Activated naive CD4-positive, alpha-beta T cell treated with anti-CD3 and anti-CD28 coated beads, Interleukin-2, amount 50 U/mL, for 16 hours (primary cell): ENCODE measurements at places on chromosomes 12 and 14.
A peak's percentile ranks its signal among the peaks of the same experiment; 100 is the strongest.

GRCh38 chr12:118448341-118448740 lies 72.0 kb downstream of the SUDS3 start:
- DNase-seq = no peak

- DNase-seq = no peak
Measured at GRCh38 chr14:95538801-95539509, 4.1 kb downstream of the GLRX5 start.

DNA sequence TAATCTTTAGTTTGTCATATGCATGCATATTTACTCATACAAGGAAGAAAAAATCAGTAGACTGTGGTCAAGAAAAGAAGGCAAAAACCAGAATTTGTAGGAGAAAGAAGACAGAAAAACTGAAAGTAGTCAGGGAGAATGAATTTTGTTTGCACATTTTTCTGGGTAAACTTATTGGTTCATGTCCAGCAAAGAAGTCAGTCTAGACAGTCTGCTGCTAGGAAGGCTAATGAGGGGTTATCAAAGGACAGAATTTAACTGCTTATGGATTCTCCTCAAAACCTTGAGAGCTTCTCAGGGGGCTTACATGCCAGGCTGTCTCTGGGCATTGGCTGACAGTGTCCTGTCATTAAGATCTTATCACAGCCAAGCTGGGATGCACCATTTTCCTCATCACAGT lies 293.9 kb downstream of the RPAP3 start:
- DNase-seq = no peak

- DNase-seq = no peak
Measured at GRCh38 chr12:120574106-120574505, 7.1 kb downstream of the POP5 start.

GRCh38 chr12:27253347-27253746 lies 9.3 kb downstream of the STK38L start:
- no peak for DNase-seq

DNA sequence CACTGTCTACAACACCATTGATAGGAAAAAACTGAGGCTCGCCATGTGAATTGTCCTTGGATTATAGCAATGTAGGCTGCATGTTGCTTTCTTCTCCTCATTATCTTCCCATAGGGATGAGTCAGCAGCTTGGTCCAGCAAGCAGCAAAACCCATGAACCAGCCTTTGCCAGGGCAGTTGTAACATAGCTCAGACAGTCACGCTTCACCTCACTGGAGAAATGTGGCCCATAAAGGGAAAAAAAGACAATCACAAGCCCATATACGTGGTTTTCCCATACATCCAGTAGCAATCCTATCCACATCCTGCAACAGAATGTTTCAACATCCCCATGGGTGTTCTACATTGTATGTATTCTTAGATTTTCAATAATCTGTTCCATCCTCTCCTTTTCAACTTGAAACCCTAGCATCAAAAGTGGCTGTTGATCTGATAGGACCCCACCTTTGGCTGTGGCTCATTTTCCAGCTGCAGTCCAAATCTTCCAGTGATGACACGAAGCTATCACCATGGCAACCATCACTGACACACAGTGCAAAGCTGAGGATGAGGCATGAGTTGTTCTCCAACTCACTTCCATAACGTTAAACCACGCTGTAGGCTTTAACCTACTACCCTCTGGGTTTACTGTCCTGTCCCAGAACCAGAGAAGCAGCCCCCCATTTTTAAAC lies 34.0 kb downstream of the GRIN2B start:
- DNase-seq = no peak

- DNase-seq = no peak
Measured at GRCh38 chr12:7351177-7351576, 47.3 kb downstream of the ACSM4 start.

DNA sequence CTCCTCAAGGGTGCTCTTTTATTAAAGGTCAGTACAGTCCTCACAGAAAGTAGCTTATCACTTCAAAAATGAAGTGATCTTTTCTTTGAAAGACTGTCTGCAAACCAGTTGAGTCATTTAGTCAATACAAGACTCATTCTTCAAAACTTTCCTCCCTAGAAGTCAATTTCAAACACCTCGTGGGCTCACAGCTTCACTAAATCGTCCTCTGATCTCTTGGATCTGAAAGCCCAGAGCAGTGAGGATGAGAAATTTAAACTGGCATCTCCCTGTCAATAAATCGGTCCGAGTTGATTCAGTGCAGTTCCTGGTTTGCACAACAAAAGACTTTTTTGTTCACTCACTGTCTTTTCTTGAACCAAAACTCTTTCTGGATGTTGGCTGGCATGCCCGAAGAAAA lies 44.5 kb downstream of the NUAK1 start:
- no peak for DNase-seq

DNA sequence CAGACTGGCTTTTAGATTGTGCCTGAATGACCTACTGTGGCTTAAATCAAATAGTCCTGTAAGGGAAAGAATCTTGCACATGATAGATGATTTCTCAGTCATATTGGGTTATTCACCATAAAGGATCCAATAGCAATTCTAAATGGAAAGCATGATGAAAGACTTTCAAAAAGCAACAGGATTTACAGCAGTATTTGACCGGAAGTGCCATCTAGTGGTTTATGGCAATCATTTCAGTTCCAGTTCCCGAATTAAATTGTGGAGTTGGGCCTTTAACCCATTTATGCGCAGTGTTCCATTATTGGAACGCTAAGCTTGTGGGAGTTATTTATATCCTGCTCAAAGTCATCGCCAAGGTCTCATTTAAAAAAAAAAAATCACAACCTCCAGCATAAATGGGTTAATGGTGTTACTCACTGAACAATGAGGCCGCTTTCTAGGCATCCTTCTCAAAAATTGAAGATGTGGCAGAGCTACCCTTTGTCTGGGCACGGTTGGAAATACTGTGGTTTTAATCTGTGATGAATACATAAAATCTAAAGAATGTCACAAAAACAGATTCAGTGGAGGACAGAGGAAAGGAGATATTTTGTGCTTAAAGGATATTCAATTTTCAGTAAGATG lies 60.8 kb upstream of the REP15 start:
- no peak for DNase-seq

- no peak for DNase-seq
Measured at GRCh38 chr12:88633312-88633711, 53.0 kb upstream of the KITLG start.

DNA sequence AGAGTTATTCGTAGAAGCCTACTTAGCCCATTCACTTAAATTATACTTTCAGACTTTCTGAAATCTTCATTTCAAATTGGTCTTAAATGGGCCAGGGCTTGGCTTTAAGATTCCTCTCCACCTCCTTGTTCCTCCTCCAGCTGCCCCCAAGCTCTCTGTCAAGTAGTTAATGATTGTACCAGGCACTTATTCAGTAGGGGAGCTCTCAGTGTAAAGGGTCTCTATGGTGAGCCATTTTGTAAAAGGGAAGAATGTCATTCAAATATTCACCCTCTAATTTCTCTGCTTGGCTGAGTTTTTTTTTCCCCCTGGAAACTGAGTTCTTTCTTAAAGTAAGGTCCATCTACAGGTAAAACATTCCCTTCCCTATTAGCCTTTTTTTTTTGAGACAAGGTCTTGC lies 96.6 kb downstream of the SUDS3 start:
- no peak for DNase-seq

DNA sequence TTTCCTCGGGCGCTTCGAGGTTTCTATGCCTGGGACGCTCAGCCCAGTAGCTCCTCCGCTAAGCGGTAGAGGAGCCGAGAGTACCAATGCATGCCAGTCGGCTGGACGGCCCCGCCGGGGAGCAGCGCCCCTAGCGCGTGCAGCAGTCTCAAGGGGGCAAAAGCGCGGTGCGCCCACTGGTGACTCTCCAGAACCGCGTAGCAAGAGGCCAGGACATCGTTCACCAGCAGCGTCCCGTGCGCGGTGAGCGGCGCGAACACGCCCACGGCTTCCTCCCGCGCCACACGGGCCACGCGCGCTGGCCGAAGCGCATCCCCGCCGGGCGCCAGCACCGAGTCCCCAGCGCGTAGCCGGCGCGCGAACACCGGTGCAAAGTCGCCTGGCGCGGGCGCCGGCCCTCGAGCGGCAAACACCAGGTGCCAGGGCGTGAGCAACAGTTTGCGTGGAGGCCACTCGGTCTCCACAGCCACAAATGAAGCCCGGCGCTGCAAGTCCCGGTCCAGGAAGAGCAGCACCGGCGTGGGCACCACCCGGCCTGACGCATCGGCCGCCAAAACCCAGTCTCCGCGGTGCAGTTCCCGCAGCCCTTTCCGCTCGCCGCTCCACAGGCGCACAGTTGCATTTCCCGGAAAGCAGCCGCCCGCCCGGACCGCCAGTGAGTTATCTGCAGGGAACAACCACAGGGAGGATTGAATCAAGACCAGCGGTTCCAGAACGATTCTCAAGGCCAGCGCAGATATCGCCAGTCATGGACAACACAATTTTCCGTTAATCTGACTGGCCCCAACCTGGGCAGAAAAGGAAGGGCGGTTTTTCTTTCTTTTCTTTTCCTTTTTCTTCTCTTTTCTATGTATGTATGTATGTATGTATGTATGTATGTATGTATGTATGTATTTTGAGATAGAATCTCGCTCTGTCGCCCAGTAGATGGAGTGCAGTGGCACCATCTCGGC lies 4.5 kb downstream of the DHH start:
- DNase-seq = peak; percentile 39

GRCh38 chr14:85319101-85319500 lies 210.8 kb upstream of the FLRT2 start:
- no peak for DNase-seq

DNA sequence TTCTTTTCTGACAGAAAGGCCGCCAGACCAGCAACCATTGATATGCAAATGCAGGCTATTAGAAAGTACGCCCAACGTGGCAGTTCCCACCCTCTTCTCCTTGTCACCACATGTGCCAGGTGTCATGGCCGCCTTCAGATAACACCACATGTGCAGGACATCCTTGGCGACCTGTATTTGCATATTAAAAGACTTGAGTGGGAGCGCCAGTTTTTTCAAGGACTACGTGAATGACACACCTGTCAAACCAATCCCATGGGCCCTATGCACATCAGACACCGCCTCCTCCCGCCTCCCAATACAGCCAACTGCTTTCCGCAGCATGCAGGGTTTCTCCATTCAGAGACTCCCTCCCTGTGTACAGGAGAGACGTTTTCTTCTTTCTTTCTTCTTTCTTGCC lies 318.6 kb upstream of the FAR2 start:
- DNase-seq = no peak

GRCh38 chr12:124759841-124760503 lies 103.7 kb downstream of the SCARB1 start:
- no peak for DNase-seq

DNA sequence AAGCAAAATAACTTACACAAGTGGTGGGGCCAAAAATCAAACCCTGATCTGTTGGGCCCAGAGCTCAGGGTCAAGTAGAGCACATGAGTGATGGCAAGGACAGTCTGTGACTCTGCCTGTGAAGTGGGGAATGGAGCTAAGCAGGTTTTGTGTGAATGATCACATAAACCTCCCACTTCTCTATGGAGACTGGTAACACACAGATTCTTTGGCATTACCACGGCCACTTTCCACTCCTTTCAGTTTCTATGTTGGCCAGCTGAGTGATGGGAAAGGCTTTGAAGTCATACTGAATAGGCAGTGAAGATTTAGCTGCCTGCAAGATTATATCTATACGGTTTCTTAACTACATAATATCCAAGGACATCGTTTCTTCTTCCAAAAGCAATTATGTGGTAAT lies 97.9 kb downstream of the ARMH4 start:
- no peak for DNase-seq

DNA sequence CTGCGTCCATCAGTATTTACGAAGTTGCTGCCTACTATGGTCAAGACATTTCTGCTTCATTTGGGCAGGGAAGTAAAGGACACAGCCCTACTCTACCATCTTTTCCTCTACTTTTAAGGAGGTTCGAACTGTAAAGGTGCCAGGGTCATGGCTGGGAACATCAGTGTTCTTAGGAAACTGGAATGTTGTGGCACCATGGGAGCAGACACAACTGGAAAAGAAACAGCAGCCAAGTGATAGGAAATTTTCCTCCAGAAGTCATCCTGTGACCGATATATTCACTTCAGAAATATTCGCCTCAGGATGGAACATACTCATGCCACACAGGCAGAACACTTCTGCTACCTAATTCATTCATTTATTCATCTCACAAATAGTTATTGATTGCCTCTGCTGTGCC lies 104.4 kb downstream of the ETV6 start:
- DNase-seq = no peak

DNA sequence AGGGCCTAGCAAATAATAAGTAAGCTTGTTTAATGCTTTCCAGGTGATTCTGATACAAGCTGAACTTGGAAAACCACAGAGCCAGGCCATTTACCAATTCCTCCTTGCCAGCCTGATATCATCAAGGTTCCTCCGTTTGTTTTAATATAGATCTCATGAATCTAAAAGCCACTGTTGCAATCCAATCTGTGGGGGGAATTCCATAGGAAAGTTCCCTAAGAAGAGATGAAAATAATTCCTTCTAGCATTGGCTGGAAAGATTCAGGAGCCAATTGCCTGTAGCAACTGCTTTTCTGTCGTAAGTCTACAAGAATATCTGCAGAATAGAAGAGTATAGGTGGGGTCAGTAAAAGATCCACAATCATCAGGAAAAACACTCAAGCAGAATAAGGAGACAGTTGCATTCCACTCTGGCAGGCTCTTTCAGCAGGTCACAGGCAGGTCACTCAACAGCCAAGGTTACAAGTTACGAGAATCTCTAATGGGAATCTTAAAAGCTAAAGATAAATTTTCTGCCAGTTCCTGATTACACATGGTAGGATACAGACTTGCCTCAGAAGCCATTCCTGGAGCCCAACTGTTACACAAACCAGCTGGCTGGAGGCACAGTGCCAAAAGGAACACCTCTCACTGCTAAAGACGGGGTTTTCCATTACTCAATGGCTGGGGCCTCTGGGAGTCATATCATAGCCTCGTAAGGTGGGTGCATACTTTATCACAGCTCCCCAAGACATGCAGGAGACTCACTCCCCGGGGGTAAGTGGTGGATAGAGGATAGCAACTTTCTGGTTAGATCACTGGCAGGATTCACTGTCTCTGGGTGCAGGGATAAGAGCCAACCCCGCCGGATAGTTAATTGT lies 43.6 kb downstream of the FGD6 start:
- DNase-seq = no peak

- DNase-seq = no peak
Measured at GRCh38 chr12:92132288-92132687, 13.4 kb downstream of the BTG1 start.

DNA sequence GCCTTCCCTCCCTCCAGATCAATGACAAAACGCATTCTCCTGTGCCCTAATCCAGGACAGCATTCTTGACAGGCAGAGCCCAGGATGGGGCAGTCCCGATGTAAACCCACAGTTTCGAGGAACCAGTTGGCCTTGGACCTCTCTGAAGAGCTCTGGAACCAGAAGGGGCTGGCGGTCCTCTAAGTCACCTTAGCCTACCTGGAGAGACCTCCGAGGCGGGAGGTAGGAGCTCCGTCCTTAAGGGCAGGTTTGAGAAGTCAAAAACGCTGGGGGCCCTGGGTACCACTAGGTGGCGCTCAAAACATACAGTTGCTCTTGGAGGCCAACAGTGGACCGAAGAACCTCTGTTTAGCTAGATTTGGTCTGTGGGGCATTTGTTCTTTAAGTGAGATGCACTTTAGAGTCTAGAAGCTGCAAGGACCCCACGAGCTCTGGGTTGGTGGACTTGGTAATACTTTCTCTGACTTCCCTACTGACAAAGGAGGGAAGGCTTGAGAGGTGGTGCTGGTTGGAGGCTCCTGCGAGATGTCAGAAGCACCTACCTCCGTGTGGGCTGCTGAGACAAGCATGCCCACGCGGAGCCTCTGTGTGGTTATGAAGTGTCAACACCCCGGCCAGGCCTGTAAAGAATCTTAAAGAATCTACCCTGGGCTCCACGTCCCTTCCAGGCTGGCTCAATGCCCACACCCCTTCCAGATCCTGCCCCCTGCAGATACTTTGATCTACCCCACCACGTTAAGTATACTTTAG lies 74.8 kb upstream of the CHST11 start:
- peak; percentile 76 for DNase-seq

- DNase-seq = no peak
Measured at GRCh38 chr12:67786086-67786485, 137.5 kb downstream of the DYRK2 start.
